ENCODE measurements at places on chromosomes 16 and 17.

DNA sequence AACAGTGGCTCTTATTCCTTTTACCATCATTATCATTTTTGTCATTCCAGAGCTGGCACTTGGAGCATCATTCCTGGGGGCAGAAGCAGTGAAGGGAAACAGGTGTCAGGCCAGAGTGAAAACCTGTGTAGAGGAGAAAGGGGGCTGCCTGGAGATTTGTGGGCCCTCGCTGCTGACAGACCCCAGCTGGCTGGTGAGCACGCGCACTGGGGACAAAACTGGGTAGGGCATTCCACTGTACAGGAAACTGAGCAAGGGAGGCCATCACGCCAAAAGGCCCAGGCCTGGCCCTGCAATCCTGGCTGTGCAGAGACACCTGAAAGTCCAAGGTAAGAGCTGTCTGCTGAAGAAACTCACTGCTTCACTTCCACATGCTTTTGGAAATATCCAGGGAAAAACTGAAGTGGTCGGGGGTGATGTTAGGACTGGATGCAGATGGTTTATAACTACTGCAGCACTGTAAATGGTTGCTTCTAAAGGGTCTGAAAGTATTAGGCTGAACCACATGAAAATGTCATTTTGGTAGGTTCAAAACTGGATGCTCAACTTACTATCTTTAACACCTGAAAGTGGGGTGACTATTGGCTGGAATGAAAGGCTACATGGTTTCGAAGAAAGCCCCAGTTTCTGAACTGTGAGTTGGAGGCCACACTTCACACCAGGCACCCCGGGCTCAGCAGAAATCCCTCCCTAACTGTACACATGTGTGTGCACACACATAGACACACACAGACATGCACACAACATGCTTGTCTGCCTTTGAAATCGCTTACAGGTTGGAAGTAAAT lies 225.0 kb downstream of the C16orf78 start:
- no peak for DNase-seq

DNA sequence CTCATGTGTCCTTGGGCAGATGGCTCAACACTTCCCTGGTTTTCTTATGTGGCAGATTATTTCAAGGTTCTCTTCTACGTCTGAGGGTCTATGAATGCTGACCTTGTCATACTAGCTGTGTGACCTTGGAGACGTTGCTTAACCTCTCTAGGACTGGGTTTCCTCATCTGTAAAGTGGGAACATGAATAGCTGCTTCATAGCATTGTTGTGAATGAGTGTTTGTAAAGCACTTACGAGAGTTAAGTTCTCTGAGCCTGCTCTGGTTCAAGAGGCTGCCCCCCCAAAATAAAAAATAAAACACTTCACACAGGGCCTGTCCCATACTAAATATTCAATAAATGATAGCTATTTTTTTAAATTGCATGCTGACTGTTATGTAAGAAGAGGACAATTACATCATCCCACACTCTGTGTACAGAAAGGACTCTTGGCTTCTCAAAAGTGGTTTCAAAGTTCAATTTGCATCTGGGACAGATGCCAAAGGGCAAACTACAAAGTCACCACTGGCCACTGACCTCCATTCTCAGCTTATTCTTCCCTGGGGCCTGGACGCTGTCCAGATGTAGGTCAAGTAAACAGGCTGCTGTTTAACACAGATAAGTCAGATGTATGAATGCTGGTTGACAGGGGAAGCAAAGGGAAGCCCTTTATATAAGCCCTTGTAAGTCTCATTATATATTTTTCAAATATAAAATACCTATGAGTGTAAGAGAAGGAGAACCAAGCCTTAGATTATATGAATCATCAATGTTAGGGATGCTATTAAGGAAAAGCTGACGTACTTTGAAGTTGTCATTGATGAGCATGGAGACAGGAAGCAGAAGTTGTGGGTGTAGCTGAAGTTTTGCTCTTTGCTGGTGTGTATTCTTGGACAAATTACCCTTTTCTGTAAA lies 15.4 kb upstream of the NDEL1 start:
- DNase-seq: no peak

DNA sequence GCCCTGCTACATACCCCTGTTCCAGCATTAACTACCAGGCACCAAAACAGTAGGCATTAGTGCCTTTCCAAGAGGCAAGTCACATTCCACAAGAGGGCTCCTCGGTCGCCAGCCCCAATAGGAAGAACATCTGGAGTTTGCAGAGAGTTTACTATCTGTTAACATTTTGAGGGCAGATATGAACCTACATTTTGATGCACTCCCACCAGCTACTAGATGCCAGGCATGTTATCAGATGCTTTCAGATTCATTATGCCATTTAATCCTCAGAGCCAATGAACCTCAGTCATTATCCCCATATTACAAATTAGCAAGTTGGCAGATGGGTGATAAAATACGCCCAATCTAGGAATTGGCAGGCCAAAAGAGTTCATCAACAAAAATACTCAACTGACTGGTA lies 4.2 kb upstream of the CMTM2 start:
- no peak for DNase-seq

- no peak for DNase-seq
These were observed 2.8 kb downstream of the EMP2 start for GRCh38 chr16:10577305-10578202.

DNA sequence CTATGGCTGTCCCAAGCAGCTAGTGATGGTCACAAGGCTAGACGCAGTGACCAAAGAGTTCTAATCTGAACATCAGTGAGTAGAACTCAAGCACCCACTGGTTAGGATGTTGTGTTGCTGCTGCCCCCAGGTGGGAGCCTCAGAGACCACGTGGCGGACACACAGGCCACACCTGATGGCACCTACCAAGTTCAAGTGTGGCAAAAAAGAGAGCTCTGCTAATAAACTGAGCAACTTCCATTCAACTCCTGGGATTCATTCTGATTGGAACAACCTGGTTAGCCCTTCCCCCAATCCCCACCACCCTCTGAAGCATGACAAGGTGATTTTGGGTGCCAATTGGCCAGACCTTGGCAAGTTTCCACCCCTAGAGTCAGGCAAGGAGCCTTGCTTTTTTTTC lies 3.5 kb upstream of the LCMT1 start:
- DNase-seq: no peak
